GM04504 (cell line): ENCODE measurements at places on chromosomes 13 and 19.

DNA sequence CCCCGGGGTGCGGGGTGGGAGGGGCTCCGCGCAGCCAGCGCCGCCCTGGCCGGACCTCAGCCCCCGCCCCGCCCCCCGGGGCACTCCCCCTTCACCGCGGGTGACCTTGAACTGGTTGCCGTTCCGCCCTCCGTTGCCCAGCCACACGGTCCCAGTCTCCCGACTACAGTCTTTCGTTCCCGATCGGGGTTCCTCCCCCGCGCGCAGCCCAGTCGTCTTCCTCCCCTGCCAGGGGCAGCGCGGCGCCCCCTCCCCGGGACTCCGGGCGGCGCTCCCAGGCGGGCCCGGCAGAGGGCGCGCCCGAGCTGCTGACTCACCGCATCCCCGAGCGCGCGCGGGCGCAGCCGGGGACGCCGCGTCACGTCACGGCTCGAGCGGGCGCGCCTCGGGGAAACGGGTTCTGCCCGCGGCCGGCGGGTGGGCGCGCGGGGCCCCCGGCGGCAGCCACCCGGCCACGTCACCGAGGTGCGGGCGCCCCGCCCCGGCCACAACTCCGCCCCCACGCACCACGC is 459 bp downstream of the MIDN start:
- no peak for DNase-seq

DNA sequence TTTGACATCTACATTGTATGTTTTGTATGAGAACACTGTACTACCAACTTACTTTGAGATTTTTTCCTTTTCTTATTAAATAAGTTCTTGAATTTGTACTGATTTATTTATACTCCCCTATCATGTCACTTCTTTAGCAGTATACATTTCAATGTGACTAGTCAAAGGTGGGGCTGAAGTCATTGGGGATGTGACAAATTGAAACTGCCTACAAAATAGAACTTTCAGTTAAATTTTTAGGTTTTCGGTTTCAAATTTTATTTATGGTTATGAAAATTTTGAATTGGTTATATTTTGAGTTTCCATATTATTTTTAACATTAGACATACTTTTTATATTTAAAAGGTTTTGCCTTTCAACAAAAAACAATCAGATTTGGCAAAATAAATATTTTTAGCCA is 221.6 kb downstream of the NBEA start:
- DNase-seq, result no peak

DNA sequence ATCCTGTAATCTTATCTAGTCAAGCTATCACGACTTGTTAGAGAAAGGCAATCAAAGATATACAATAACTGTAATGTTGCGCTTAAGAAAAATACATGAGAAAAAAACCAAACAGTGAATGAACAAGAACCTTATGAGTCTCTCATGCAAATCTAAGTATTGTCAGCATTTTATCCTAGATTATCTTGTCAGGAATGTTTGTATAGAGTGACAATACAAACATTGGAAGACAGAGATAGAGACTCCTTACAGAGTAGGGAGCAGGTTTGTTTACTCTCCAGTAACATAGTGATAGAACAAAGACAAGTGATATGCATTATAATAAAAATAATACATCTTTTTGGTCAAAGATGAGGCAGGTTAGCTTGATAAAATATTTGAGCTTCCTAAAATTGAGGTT is 444.8 kb downstream of the SLITRK5 start:
- DNase-seq, result no peak

DNA sequence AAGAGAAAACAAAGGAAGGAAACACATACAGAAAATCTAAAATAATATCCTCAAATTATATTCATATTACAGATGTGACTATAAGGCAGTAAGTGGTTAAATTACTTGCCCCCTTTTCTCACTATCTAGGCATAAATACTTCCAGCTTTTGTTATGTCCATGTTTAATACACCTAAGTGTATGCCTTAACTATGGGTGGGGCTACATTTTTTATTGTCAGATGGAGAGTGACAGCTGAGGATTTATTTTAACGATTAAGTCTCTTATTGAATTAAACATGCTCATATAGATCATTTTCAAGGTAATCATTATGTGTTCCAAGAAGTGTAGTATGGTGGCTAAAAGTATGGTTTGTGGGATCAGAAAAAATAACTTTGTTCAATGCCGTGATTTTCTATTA is 909.3 kb downstream of the GPC5 start:
- no peak for DNase-seq
